SHP77 (cell line): ENCODE measurements at places on chromosomes 11 and 22.

GRCh38 chr11:127018683-127019279 is 18.2 kb upstream of the KIRREL3 start:
- no peak for DNase-seq

DNA sequence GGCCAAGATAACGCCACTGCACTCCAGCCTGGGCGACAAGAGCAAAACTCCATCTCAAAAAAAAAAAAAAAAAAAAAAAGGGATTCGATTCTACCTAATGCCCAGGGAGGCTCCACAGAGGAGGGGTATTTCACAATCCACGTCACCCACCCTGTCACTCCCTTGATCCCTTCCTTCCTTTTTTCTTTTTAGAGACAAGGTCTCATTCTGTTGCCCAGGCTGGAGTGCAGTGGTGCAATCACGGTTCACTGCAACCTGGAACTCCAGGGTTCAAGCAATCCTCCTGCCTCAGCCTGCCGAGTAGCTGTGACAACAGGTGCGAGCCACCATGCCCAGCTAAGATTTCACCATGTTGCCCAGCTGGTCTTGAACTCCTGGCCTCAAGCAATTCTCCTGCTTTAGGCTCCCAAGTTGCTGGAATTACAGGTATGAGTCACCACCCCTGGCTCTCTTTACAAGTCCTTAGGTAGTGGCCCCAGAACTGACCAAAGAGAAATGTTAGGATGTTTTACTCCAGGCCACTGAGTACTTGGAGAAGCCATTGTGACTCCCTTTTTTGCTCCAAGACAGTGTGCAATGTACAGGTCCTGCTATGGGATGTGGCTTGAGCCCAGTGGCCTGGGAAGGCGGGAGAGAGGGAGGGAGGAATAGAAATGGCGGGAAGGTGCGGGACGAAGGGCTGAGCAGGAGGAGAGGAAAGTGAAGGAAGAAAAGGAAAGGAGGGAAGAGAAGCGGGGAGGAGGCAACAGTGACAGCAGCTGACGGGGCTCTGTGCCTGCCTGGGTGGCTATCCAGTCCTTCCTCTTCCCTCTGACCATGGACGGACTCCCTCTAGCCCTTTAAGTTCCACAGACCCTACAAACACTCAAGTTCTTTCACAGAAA is 11.8 kb upstream of the FXYD2 start:
- DNase-seq = no peak

DNA sequence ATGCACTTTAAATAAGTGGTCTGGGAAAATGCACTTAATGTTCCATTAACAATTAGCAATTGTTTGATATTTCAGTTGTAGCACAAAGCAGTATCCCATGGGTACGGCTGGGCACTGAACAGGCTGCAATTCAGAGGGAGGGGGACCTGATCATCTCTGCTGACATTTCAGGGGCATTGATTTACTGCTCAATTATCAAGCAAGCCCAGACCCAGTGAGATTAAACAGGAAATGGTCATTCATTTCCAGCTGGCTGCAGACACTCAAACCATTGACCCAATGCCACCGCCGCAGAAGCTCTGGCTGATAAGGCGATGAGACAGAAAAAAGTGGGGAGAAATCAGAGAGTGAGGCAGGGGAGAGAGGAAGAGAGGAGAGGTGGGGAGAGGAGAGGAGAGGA is 1.2 kb downstream of the GPR83 start:
- no peak for DNase-seq

GRCh38 chr11:46183819-46184218 is 62.6 kb upstream of the PHF21A start:
- no peak for DNase-seq

- DNase-seq = no peak
These were observed 151.8 kb downstream of the NAV2 start for GRCh38 chr11:19864141-19865140.

DNA sequence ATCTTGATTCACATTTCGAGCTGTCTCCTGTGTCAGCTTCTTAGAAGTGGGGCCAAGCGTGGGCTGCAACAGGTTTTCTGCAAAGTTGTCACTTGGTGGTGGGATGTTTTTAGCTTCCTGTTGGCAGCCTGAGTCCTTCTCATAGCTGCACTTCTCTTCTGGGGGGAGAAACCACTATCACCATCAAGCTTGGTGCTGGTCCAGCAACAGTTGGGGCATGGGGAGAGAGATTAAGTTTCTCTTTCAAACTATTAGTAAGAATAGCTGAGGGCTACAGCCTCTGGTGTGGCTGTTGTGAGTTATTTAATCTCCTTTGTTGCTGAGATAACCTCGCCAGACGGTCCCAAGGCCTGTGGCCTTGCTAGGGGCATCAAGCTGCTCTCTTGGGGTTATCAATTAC is 123.3 kb upstream of the CRYBB3 start:
- DNase-seq = no peak

- no peak for DNase-seq
These were observed 48.9 kb downstream of the RTL6 start for GRCh38 chr22:44449061-44449682.

- no peak for DNase-seq
These were observed 18.0 kb downstream of the SOX6 start for GRCh38 chr11:16338393-16338792.

DNA sequence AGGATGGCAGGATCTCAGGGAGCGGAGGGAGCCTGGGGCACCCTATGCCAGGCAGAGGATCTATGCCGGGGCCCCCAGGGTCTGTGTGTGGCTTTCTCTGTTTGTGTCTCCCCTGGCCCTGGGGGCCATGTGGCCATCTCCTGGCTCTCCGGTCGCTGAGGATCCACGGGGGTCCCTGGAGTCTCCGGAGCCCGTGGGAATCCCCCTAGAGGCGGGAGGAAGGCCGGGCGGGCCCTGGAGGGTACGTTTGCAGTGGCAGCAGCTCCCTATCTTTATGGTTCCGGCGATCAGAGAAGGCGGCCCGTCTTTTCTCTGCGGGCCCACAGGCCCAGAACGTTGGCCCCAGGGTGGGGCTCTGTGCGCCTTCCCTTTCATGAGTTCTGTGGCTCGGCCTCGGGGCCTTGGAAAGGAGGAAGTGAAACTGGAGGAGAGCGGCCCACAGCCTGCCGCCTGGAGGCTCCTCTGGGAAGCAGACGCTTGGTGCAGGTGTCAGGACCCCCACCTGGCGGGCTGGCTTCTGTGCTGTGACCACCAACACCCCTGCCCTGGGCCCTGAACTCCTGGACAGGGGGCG is 82.1 kb downstream of the KCNQ1 start:
- DNase-seq = no peak

- DNase-seq = no peak
These were observed 35.9 kb downstream of the ZNF215 start for GRCh38 chr11:6962141-6962540.

DNA sequence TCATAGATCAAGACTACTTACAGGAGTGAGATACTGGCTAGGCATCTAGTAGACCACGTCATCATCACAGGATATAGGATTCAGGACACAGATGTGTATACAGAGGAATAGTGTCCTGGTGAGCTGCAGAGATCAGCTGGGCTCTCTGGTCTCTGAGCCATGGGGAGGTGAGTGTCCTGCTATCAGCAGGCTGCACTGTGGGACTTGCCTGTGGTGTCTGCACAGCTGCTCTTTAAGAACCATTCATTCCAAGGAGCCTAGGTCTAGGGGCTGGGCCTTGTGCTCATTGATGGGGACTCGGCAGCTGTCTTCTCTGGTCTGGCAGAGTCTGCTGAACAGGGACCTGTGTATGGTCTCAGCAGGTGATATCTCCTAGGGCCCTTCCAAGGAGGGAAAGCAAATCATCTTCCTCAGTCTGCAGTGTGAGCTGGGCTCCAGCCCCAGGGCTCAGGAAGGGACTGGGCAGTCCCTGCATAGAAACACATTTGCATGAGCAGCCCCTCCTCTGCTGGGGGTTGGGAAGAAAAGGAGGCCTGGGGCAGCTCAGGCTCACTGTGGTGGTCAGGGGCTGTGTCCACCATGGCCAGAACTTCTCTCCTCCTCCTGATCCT is 66.1 kb upstream of the VPREB1 start:
- DNase-seq = no peak

GRCh38 chr22:28557184-28557583 is 122.5 kb downstream of the TTC28 start:
- no peak for DNase-seq

GRCh38 chr22:25110596-25110845 is 89.1 kb upstream of the CRYBB3 start:
- no peak for DNase-seq

GRCh38 chr11:105229761-105230160 is 90.2 kb upstream of the CARD18 start:
- DNase-seq = no peak

DNA sequence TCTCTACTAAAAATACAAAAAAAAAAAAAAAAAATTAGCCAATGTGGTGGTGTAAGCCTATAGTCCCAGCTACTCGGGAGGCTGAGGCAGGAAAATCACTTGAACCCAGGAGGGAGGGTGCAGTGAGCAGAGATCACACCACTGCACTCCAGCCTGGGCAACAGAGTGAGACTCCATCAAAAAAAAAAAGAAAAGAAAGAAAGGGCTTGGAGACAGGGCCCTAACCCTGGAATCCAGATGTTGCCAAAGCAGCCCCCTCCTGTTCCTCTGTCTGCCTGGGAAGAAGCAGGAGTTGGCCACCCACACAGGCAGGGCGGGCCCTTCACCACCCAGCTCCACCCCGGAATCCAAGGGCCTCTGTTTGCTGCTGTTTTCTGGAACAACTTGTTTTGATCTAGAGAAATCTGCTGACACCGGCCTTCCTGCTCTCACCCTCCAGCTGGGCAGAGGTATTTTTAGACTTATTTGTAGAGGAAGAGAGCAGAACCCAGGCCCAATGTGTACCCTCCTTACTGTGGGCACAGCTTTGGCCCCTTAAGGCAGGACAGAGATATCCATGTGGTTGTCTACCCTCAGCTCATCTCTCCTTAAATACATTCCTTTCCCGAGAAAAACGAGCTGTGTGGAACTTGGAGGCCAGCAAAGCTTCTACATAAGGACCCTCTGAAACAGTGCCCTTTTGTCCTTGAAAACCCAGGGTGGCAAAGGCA is 2.7 kb upstream of the NEAT1 start:
- no peak for DNase-seq

DNA sequence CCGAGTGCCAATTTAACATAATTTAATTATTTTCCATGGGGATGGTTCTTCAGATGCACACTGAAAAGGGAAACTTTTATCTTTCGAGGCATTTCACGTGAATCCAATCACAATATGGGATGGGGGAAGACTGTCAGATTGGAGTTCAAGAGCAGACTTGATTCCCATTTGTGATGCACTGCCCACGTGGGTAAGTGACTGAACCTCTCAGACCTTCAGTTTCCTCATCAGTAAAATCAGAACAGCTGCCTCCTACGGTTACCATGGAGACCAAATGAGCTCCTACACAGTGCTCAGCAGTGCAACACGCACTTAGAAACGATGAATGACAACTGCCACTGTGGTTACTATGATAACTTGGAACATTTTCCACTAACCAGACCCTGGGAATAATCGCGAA is 21.7 kb downstream of the KIAA0930 start:
- DNase-seq = peak; percentile 75

DNA sequence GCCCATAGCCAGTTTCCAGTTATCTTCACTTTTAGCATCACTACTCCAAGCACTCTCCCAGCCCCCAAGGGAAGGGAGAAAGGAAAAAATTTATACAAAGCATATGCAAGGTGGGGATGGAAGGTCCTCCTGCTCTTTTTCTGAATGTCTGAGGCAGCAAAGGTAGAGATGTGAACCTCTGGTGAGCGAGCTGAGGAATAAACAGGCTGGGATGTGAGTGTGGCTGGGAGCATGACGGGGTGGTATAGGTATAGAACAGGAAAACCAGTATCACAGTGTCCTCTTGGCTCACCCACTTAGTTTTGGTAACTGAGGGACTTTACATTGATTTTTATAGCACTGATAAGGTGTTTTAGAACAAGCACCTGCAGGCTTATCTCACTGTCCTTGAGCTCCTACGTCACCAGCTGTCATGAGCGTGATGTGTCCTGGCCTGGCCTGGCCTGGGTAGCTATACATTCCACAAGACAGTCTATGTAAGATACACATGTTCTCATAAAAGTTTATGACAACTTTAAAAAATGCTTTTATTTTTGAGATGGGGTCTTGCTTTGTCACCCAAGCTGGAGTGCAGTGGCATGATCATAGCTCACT is 10.3 kb upstream of the POLD3 start:
- DNase-seq = no peak

- no peak for DNase-seq
These were observed 626.5 kb upstream of the CHORDC1 start for GRCh38 chr11:90849312-90849711.

- no peak for DNase-seq
These were observed 23.4 kb downstream of the CCDC81 start for GRCh38 chr11:86398106-86398505.

GRCh38 chr11:27058456-27058855 is 17.8 kb downstream of the BBOX1 start:
- DNase-seq = no peak

DNA sequence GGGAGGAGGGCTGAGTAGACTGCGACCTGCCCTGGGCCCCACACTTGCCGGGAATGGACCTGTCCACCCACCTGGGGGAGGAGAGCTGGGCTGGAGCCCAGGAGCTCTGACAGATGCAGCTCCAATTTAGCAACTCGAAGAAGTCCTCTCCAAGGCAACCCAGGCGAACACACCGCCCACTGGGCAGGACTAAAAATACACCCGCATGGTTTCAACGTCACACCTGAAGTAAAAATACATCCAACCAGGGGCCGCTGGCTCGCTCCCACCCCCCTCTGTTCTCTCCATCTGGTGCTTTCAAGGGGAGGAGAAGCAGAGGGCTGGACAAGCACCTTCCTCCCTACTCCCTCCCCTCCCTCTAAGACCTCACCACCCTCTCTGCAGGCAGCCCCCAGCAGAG is 119.9 kb downstream of the FEZ1 start:
- DNase-seq = no peak

DNA sequence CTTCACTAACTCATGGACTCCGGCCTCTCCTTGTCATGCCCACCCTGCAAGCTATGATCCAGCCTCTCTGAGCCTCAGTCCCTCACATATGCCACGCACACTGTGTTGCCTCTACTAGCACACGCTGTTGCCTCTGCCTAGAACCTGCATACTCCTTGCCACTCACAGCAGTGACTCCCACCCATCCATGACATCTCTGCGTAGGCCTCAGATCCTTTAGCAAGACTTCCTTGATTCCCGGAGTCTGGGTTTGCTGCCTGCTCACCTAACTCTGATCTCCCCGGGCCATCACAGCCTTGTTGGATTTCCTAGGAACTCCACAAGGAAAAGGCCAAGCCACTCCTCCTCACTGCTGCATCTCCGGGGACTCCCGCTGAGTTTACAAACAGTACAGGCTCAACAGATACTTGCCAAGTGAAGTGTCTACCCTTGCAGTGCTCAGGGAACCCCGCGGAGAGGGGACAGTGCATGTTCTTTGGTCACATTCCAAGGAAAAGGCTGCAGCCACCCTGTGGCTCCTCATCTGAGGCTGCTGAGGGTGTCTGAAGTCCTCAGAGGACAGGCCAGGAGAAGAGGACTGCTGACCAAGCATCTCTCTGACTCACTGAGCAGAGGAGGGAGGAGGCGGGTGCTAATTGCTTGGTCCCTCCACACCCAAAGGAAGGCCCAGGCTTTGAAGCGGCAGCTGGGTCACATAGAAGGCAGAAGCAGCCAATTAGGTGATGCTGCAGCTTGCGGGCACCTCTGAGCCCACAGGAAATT is 42.4 kb upstream of the NAV2 start:
- DNase-seq = no peak

- no peak for DNase-seq
These were observed 573.4 kb upstream of the RAG2 start for GRCh38 chr11:37171451-37171850.

GRCh38 chr11:70034740-70035365 is 43.3 kb upstream of the ANO1 start:
- no peak for DNase-seq
